ENCODE measurements at places on chromosomes 2 and 18.

- no peak for DNase-seq
Measured at GRCh38 chr2:159944874-159945273, 117.5 kb downstream of the PLA2R1 start.

DNA sequence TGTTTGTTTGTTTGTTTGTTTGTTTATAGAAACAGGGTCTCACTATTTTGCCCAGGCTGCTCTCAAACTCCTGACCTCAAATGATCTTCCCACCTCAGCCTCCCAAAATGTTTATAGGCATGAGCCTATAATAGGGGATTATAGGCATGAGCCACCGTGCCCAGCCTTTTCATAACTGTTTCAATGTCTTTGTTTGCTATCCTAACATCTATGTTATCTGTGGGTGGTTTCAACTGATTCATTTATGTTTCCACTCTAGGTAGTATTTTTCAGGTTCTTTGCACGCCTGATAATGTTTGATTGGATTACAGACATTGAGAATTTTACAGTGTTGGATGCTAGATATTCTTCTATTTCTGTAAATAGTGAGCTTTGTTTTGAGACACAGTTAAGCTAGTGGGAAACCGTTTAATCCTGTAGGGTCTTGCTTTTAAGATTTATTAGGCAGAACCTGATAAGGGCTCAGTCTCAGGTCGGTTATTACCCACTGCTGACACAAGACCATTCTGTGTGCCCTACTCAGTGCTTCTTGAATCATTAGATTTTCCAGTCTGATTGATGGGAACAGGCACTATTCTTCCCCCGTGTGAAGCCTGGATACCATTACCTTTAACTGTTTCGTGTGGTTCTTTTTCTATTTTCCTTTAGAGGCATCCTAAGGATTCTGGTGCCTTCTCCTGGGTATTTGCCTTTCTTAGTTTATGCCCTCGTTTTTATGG lies 76.5 kb upstream of the TMEM87B start:
- no peak for DNase-seq

- DNase-seq: no peak
Measured at GRCh38 chr2:23940718-23941620, 706 bp downstream of the UBXN2A start.

GRCh38 chr2:19811186-19811585 lies 90.6 kb downstream of the TTC32 start:
- no peak for DNase-seq

GRCh38 chr2:62423883-62424458 lies 82.0 kb downstream of the TMEM17 start:
- no peak for DNase-seq

- DNase-seq: no peak
Measured at GRCh38 chr18:48933578-48934414, 17.0 kb downstream of the SMAD7 start.

DNA sequence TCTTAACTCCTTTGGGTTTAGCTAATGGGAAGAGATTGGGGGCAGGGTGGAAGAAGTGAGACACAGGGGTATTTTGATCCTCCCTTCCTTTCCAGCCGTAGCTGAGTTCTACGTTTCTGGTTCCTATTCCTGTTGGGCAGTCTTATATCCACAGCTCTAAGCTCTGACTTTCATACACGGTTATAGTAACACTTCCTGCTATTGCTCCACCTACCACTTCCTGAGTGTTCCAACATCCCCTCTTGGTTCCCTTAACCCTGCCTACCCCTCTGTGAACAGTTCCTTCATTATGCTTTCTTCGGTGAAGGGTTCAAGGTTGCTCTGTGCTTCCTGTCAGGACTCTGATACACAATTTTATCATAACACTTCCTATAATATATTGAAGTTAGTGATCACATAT lies 205.1 kb downstream of the DNAH7 start:
- no peak for DNase-seq

- no peak for DNase-seq
Measured at GRCh38 chr2:3631161-3631850, 26.7 kb upstream of the ALLC start.

DNA sequence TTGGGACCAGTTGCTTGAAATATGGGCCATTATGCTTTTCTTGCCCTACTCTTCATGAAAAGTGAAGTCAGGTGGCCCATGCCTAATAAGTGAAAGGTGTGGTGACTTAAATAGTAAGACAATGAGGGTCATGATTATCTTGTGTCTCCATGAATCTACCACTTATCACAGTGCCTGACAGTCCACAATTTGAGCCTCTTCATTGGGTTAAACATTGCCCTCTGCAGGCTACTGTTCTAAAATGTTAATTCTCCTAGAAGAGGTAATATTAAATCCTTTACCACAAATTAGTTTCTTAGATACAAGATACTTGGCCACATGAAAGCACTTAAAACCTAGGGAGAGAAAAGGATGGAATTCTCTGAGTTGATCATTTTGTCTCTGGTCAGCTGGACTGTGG lies 4.0 kb downstream of the EGR4 start:
- no peak for DNase-seq

DNA sequence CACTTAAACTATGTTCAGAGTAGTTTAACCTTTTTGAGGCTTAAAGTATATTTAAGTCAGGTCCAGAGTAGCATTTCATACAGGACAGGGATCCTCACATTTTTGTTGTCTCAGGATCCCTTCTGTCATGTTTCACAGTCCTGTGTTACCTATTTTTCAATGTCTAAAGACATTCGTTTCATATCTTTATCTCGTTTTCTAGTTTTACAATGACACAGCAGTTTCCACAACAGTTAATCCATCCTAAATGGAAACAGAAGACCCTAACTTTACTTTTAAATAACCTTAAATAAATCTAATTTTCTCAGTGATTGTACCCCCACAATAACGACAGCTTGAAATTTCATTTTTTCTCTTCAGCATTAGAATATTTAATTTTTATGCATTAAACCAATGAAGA lies 17.3 kb upstream of the SCN9A start:
- no peak for DNase-seq

- no peak for DNase-seq
Measured at GRCh38 chr18:23719634-23720201, 30.5 kb downstream of the LAMA3 start.

GRCh38 chr2:11144077-11144737 lies 11.1 kb upstream of the SLC66A3 start:
- no peak for DNase-seq

- no peak for DNase-seq
Measured at GRCh38 chr18:46155641-46156051, 51.5 kb downstream of the HAUS1 start.

DNA sequence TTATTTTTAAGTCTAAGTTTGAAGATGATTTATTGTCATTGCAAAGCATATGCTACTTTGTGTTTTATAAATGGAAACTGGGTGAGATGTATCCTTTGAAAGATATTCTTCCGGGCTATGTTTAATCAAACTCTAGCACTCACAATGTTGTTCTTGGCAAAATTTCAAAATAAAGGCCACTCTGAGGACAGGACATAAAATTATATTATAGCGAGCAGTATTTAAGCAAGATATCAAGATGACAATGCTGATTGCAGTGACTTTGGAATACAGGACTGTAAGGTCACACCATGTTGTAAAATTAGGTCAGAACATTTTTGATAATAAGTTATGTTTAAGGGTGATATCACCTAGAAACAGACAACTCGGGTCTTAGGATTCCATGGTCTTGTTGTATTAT lies 14.2 kb downstream of the RPRM start:
- DNase-seq: no peak

- DNase-seq: no peak
Measured at GRCh38 chr18:58511897-58512581, 116.9 kb downstream of the ALPK2 start.

GRCh38 chr2:27965841-27966240 lies 75.3 kb downstream of the BABAM2 start:
- DNase-seq: no peak

- no peak for DNase-seq
Measured at GRCh38 chr2:88489181-88489580, 36.7 kb upstream of the FOXI3 start.

DNA sequence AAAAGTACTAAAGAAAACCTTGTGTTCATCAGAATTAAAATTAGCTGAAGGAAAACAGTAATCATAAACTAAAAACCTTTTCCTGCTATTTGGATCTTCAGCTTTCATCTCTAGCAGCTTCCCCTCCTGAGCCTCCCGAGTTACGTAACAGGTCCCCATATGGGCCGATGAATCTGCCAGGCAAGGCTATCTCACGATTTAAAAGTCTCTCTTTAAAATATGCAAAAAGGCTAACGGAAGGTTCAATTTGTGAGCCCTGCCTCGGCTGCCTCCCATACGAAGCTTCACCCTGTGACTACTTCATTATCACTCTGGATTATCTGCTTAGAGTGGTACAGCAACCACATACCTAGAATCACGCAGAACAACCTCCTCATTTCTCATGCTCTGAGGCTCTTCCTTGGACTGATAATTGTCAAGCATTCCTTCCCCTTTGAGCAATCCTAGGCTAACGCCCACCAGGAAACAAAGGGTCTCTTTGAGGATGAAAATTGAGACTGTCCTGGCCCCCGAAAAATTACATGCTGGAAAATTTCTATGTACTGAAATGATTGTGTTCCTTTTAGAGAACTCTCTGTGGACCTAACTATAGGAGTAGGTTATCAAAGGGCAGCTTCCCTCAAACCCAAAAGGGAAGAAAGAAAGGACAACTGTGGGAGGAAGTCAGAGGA lies 147.4 kb downstream of the ZEB2 start:
- DNase-seq: peak; percentile 42

GRCh38 chr18:13465124-13465446 lies 246.5 kb downstream of the LDLRAD4 start:
- no peak for DNase-seq

- no peak for DNase-seq
Measured at GRCh38 chr2:136057023-136057801, 60.7 kb downstream of the CXCR4 start.

DNA sequence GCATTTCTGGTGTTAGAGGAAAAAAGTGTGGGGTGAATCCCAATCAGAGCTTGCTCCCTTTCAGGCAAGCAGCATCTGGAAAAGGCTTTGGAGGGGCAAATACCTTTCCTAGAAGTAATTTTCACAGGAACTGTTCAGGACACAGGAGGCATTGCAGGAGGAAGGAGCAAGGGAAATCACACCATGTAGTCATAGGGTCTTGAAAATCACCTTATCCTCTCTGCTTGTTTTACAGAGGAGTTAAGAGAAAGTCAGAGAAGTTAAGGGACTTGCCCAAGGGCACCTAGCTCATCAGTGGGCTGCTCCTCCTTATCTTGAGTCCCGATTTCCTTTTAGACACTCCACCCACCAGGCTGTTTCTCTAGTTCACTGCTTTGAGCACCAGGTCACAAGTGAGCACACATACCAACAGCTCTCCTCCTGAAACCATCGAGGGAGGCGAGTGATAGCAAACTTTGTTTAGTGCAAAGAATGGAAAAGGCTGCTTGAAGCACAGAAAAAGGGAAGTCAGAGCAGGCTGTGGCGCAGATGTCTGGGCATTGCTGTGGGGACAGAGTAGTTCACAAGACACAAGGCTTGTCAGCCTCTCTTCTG lies 89.2 kb upstream of the CXCR4 start:
- DNase-seq: no peak

- no peak for DNase-seq
Measured at GRCh38 chr2:81073412-81073811, 768.9 kb upstream of the LRRTM1 start.

GRCh38 chr2:128790541-128791001 lies 471.9 kb upstream of the HS6ST1 start:
- DNase-seq: no peak

- DNase-seq: no peak
Measured at GRCh38 chr2:240247241-240247867, 106.9 kb upstream of the OTOS start.

DNA sequence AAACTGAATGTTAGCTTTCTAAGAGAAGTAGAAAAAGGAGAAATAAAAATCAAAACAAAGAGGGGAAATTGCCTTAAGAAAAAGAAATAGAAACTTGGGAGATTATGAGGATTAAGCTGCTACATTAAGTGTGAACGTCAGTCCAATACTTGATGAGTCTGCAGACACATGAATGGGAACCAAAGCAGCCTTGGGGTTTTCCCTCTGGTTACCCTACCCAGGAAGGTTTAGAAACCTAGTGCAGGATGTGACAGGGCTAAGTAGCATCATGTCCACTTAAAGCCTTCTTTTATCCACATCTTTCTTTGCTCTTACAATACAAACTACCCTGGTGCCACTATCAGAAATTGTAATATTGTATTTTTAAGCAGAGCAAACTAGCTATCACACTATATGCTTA lies 22.3 kb downstream of the SLC35F5 start:
- no peak for DNase-seq

DNA sequence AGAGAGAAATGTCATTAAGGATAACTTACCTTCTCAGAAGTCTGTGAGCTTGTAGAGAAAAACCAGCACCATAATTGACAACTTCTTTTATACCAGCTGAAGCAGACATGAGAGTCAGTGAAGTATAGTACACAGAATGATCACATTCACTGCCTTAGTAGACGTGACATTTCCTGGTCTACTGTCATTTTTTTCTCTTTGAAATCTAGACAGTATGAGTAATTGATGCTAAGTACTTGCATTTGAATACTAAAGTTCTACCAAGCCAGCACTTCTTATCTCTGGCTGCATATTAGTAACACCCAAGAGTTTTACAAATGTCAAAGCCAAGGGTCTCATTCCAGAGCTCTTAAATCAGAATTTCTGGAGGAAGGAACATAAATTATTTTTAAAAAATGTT lies 25.4 kb upstream of the ACADL start:
- no peak for DNase-seq

DNA sequence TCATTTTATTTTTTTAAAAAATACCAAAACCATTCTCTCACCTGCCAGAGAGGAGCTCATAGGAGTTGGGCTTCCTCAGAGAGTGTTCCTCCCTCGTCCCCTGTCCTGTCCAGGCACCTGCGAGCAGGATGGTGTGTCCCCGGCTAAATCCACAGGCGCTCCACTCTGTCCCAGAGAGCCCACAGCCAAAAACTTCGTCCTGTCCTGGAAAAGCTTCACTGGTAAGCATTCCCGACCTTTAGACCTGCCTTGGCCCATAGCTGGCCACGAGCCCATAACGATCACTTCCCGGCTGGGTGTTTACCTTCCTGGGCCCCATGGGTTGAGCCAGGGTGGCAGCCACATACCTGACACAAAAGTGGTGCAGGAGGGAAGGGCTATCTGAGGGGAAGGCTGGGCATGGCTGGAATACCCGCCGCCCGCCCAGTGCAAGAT lies at the start of gene NGEF:
Gene NGEF (minus strand): TSS at position 230 of the 435 bp plus-strand sequence. CDS start 38,366 bp downstream, outside the sequence.
- no peak for DNase-seq

GRCh38 chr2:23221236-23221635 lies 163.7 kb upstream of the KLHL29 start:
- DNase-seq: no peak

DNA sequence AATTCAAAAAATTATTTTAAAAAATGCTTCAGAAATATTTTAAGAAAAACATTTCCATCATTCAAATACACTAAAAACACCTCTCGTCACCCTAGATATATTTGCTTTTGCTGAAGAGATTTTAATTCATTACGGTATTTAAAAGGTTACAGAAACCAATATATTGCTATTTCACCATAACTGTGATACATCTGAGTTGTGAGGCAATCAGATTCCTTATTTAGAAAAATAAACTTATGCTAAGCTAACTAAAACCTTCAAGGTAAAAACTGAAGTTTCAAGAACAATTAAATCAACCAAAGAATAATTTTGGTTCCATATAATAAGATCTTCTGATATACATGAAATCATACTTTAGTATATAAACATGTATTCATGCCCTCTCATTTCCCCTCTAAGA lies 32.8 kb downstream of the PELI1 start:
- DNase-seq: no peak

Data from NCI-H446 treated with DMSO at 0.1 percent for 48 hours (cell line).